ENCODE measurements at places on chromosomes 2 and 18.

DNA sequence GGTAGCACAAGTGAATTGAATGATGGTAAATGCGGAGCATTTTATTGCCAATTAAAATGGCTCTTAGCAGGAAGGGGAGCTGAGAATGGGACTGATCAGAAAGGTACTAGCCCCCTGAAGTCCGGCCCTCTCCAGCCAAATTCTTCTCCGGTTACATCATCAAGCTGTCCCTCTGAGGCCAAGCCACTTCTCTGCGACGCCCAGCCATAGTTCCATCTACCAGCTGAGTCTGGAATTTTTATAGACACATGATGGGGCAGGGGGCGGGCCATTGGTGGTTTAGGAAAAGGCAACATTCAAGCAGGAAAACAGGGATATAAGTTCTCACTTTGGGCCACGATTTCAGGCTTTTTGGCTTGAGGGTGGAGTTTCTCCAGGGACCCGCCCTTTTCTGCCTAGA, 22.7 kb downstream of the RPRM start:
- no peak for DNase-seq

DNA sequence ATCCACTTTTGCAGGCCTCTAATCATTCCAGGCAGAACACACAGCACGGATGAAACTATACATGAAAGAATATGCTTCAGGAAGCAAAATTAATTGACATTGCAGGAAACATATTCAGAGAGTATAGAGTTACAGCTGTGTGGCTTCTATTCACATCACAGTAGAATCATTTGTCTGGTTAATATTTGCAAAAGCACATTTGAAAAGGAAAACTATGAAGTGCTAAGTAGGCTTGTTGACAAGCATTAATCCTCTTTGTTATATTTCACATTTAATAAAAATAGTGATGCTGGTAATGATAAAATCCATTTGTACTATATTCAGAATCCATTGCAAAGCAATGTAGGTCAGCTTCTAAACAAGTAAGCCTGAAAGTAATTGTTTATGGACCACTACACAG, 32.2 kb upstream of the PIK3C3 start:
- no peak for DNase-seq

- DNase-seq = no peak
These were observed 1495.8 kb upstream of the TMEFF2 start for GRCh38 chr2:193690572-193690971.

DNA sequence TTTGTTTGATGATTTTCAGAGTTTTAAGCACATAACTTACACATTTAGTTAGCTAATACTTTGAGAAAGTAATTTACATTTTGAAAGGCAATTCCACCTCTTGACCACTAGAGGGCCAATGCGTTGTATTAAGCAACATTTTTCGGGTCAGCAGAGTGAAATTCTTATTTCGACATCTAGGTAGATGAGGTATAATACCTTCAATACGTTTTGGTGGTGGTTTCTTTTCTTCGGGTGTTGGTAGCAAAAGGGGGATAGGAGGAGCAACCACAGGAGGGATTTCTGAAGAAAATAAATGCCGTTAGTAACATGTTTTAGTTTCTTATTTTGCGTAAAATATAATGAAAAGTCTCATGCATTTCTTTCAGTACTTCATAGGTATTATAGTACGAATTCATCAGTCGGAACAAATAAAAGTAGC, 106.3 kb downstream of the TTN start:
- peak; percentile 61 for DNase-seq

GRCh38 chr18:47901624-47902362, 28.7 kb downstream of the SMAD2 start:
- peak; percentile 39 for DNase-seq

GRCh38 chr2:61764035-61764800, 89.6 kb downstream of the FAM161A start:
- peak; percentile 99 for DNase-seq

DNA sequence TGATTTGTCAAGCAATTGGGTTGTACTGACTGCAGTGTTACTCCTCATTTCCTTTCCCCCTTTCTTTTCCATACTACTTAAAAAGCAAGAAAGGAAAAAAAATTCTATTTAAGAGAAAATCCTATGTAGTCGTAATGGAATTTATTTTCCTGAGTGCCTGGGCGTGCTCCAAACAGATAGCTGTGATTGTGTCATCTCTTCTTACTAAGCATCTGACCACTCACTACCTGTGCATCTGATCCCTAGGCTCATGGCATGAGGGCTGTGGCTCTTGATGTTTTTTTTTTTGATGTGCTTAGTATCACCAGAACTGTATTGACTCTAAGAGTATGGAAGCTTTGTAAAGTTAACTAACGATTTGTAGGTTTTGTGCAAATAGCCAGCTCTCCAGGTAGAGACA, 19.0 kb downstream of the CRIM1 start:
- no peak for DNase-seq

DNA sequence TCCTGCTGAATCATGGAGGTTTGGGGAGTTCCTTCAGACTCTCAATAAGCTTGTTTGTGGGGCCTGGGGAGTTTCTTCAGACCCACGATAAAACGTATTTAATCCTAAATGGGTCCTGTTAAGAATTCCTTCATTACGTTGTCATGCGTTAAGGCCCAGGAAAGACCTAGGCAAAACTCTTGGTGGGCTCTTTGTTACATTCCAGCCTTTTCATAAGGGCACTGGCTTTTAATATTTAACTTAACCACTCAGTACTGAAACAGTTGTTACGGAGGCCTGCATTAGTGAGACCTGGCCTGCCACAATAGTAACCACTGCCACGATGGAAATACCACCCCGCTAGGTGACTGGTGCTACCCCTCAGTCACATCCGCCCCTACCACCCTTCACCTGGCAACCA, 17.5 kb upstream of the BIN1 start:
- no peak for DNase-seq

GRCh38 chr18:22684268-22684667, 248.9 kb upstream of the RBBP8 start:
- no peak for DNase-seq

- no peak for DNase-seq
These were observed 77.9 kb downstream of the TSN start for GRCh38 chr2:121833358-121833723.

- DNase-seq = no peak
These were observed 16.3 kb downstream of the THOC1 start for GRCh38 chr18:251572-251971.

DNA sequence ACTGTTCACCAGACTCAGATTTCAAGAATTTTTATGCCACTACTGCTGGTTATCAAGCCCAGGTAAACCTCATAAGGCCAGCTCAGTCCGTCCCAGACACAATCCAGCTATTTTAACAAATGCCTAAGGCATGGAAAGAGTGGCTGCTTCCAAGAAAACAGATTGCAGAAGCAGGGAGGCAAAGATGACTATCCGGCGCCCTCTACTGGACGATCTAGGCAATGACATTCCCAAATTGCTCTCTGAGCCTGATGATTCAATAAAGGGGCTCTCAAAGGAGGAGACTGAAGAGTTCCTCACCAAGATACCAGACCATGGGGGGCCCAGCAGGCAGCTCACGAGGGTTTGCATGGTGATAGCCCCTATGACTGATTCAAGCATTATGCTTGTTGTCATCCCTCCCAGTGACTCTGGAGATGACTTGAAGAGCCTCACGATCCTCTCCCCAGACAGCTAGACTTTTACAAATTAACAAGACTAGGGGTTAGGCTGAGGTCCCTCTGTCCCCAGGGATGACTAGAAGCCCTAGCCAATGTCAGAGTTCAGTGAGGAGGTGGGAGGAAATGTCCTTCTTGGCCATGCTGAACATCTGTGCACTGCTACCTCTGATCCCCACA, 25.0 kb downstream of the SERPINB8 start:
- DNase-seq = peak; percentile 67

DNA sequence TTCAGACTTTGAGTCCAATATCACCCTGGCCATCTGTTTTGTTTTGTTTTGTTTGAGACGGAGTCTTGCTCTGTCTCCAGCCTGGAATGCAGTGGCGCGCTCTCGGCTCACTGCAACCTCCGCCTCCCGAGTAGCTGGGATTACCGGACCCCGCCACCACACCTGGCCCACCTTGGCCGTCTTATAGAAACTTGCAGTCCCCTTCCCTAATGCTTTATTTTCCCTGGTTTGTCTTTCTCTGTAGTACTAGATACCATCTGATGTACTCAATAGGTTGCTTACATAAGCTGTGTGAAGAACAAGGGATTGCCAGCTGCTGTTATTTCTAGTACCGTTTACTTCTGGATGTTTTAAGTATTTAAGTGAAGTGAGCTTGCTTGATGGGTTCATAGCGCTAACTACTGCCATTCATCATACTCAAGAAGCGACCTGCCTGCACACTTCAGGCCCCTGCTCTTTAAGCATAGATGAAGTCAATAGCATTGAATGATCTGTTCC, 1.2 kb downstream of the RPL31 start:
- DNase-seq = no peak

GRCh38 chr2:168594778-168595177, 138.7 kb downstream of the CERS6 start:
- no peak for DNase-seq

DNA sequence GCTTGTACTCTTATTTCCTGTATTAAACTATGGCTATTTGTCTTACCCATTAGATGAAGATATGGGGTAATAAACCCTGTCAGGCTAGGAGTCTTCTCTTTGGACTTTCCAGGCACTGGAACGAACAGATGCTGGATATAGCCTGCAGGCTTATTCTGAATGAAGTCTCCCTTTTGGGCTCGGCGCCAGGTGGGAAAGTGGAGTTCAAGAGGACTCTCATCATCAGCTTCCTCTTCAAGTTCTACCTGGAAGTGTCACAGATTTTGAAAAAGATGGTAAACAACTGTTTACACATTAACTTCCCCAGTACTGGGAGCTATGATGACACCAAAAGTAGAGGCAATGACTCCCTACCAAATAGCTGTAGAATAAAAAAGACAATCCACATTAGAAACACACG, 27.9 kb downstream of the AOX1 start:
- DNase-seq = no peak

GRCh38 chr2:239630618-239631286, 229.9 kb upstream of the HDAC4 start:
- DNase-seq = no peak

DNA sequence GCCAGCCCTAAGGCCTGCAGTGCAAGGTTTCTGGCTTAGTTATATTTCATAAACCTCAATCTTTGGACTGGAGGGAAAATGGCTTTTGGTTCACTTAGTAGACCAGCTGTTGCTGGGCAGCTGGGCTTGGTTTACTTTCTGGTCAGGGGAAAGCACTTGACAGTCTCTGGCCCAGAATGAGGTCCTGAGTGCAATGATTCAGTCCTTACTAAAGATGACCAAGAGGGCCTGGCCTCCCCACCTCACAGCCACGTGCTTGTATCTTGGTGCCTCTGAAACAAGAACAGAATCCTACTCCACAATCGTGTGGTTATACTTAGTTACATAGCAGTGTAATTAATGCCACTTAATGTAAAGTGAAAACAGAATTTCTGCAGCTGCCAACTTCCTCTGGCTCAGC, 325.5 kb upstream of the MEIS1 start:
- no peak for DNase-seq

DNA sequence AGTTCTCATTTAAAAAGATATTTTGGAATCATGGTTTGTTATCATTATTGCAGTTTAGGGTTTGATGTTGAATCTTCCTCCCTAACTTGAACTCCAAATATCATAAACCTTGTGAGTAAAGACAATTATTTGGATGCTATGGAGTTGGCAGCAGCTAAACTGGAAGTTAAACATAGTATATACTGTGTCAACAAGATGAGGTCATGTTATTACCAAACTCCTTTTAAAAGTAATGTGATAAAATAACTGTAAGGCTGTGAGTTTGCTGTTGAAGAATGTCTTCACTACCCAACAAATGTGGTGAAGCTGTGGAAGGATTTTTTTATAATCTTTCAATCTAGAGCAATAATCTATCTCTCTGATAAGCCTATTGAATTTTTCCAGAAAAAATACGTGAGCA, 16.0 kb downstream of the DNAH6 start:
- DNase-seq = no peak

DNA sequence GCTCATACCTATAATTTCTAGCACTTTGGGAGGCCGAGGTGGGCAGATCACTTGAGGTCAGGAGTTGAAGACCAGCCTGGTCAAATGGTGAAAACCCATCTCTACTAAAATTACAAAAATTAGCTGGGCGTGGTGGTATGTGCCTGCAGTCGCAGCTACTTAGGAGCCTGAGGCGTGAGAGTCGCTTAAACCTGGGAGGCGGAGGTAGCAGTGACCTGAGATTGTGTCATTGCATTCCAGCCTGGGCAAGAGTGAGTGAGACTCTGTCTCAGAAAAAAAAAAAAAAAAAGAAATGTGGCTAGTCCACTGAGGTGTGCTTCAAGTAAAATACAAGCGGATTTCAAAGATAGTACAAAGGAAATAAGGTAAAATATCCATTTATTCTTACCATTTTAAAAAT, 46.2 kb downstream of the RBKS start:
- no peak for DNase-seq

- no peak for DNase-seq
These were observed 215.8 kb upstream of the DTNA start for GRCh38 chr18:34494359-34494696.

DNA sequence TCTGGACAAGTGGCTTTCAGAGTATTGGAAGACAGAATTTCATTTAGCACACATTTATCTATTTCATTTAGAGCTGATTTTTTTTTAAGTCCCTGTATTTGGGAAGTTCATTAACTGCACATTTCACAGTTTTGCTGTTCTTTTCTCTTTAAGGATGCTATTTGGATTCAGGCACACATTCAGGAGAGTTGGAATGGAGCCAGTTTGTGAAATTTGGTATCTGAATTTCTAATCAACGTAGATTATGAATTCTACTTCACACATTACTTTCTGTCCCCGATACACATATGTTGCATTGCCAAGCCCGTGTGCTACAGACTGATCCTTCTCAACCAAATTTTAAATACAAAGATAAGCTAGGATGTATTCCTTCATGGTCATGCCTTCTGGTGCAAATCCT, 503.9 kb downstream of the IRS1 start:
- DNase-seq = no peak

- DNase-seq = peak; percentile 32
These were observed 1325.4 kb upstream of the ZEB2 start for GRCh38 chr2:145845207-145845894.

DNA sequence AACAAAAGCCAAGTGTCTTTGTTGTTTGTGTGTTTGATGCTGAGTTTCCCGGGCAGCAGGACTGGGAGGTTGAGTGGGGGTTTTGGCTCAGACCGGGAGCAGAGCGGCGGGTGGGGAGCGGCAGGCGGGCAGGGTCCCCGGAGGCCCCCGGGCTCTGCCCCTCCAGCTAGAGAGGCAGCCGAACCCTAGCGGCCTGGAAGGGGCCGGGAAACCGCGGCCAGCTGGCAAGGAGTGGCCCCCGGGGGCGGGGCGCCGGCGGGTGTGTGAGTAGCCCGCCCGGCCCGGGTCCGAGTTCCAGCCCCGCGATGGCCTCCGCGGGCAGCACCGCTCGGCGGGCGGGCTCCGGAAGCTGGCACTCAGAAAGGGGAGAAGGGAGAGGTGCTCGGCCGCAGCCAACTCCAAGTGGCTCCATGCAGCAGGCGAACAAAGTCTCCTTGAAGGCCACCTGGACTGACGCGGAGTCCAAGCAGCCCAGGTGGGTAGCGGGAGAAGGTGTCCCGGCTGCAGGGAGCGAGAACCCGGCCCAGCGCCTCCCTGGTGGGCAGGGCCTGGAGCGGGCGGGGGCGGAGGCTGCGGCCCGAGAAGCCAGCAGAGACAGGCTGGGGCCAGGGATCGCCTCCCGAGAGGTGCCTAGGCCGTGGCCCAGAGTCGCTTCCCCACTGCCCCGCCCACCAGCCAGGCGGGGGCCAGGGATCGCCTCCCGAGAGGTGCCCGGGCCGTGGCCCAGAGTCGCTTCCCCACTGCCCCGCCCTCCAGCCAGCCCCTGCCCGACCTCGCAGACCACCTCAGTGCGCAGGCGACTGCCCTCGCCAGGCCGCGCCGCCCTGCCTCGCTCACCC, at the start of gene ANKRD53:
TSS of gene ANKRD53 (plus strand) at position 290 of the 839 bp plus-strand sequence. CDS start at position 306, 16 bp downstream.
- DNase-seq = peak; percentile 41

- no peak for DNase-seq
These were observed 44.5 kb downstream of the SH3RF3 start for GRCh38 chr2:109173311-109174171.
